Mucosa of descending colon (tissue), 3 donors: ENCODE measurements at places on chromosomes 2 and 18. TPM values are rescaled to one million over a fixed set of nuclear protein-coding genes. Genes with fewer than 3 reads are reported as not detected.

The CMPK2 gene
- total RNA-seq, result 7.2 TPM

The GALR1 gene
- total RNA-seq, result 0.92 TPM

The C2orf80 gene
- total RNA-seq, result not detected

The IL36B gene
- total RNA-seq, result not detected

The RSAD2 gene
- 8.9 TPM for total RNA-seq

The ZNF804A gene
- total RNA-seq, result 0.14 TPM

The EDAR gene
- 0.81 TPM for total RNA-seq

The GPR45 gene
- total RNA-seq, result not detected

The GPR17 gene
- not detected for total RNA-seq

The TUBA3D gene
- total RNA-seq, result not detected

The SGPP2 gene
- 101 TPM for total RNA-seq

The FAM124B gene
- 0.43 TPM for total RNA-seq

The HADHA gene
- 226 TPM for total RNA-seq

The TMEM178A gene
- total RNA-seq, result 3.9 TPM

The SNTG2 gene
- 2.8 TPM for total RNA-seq

The CDC42EP3 gene
- 67.0 TPM for total RNA-seq

The IL1A gene
- not detected for total RNA-seq

The L3MBTL4 gene
- total RNA-seq, result 5.4 TPM

The PRSS56 gene
- total RNA-seq, result not detected

The PLEKHH2 gene
- 25.6 TPM for total RNA-seq

The MAPK4 gene
- 9.9 TPM for total RNA-seq

The LRRTM1 gene
- total RNA-seq, result 0.17 TPM

The GTF2A1L gene
- not detected for total RNA-seq

The ERICH2 gene
- 0.92 TPM for total RNA-seq

The SH3BP4 gene
- total RNA-seq, result 30.4 TPM

The GAL3ST2 gene
- total RNA-seq, result 42.4 TPM

The CFC1 gene
- 0.92 TPM for total RNA-seq

The SLC9A2 gene
- total RNA-seq, result 92.9 TPM
